ENCODE measurements at places on chromosomes 13 and 19.
A peak's percentile ranks its signal among the peaks of the same experiment; 100 is the strongest.

DNA sequence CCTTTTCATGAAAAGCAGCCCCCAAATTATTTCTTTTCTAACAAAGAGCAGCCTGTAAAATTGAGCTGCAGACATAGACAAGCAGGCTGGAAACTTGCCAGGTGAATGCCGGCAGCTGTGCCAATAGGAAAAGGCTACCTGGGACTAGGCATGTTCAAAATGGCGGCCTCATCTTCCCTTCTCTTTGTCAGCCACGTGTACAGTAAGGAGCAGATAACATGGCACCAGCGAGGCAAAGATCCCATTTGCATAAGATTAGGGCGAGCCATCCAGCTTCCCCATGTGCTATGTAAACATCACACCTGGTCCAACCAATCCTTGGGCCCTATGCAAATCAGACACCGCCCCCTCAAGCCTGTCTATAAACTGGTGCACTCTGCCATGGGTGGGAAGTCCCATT lies 31.2 kb upstream of the CACNA1A start:
- no peak for DNase-seq

DNA sequence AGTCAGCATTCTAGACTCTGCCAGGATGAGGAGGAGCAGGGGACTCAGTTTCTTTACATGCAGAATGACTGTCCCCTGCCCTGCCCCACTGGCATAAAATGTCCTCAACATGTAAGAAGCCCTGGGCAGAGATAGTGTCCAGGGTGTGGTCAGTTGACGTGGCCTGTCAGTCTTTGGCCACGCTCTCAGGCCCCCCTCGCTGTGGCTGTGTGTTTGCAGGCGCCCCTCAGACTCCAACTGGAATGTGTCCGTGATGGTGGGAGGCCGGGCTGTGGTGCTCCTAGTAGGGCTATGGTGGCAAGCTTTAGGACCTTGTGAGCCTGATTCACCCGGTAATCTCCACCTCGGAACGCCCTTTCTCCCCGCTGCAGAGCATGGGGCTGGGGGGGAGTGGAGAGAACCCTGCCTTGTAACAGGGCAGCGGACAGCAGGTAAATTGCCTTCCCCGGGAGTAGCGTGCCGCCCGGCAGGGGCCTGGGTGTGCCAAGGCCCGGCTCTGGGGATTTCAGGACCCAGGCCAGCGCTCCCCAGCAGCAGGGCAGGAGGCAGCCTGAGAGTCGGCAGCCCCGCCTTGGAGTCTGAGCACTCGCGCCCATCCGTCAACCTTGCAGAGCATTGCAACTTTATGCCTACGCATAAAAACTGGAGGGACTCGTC lies 62.3 kb downstream of the CHST8 start:
- DNase-seq: peak; percentile 32

GRCh38 chr19:56312342-56312741 lies 2.3 kb downstream of the ZSCAN5A start:
- DNase-seq: no peak

- DNase-seq: peak; percentile 52
These were observed 4.9 kb downstream of the ZAR1L start for GRCh38 chr13:32310134-32310706.

DNA sequence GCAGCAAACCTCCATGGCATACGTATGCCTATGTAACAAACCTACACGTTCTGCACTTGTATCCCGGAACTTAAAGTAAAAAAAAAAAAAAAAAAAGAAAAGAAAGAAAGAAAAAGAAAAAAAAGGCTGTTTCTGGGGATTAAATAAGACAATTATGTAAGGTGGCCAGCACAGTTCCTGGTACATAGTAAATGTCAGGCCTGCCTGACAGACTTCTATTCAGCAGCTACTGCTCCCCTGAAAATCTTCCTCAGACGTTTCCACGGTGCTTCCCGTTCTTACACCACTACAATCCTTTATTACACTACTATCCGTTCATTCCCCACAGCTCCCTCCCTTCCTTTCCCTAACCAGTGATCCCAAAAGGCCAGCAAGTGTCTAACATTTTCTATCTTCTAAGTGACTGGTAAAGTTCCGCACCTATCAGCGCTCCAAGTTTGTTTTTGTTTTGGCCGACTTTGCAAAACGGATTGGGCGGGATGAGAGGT lies 636 bp upstream of the RB1 start:
- no peak for DNase-seq

Measured in fibroblast of skin of abdomen (primary cell).